Epithelial cell of esophagus (primary cell): ENCODE measurements at places on chromosomes 16 and 17.
A peak's percentile ranks its signal among the peaks of the same experiment; 100 is the strongest.

DNA sequence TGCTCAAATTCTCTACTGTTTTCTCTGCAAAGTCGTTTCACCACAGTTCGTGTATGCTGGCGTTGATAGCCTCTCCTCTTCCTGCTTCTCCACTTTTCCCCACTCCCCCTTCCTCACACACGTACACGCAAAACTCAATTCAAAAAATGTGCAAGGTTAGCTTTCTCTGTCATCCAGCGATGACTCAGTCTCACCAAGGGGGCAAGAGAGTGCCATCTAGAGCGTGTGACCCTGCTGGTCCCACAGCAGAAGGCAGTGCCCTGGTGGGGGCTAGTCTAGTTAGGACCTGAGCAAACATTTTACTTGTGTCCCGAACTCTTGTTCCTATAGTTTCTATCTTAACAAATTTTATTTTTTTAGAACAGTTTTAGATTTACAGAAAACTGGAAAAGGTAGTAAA lies 121.2 kb upstream of the CHMP6 start:
- DNase-seq: no peak

DNA sequence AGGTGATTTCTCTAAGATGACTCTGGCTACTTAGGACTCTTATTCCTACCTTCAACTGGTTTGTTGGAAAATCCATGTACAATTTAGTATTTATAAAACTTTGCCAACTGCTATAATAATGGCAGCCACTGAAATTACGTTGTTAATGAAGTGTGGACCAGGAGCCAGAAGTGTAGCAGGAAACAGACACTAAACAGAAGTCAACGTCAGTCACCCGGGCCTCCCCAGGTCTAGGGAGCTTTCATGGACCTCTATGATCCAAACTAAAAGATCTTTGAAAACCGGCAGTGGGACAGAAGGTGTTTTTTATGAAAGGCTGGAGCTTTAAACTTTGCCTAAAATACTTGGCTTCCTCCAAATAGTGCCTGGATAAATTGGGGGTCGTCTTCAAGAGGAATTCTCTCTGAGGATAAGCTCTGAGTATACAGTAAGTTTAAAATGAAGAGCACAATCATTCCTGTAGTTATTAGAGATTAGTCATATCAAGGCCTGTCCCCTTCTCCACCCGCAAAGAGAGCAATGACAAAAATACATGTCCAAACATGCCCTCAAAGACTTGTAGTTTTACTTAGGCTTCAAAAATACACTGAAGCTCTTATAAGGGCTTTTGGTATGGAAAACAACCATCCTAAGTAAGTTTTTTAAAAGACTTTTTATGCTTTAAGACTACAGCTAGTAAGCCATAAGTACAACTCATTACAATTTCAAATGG lies 34.6 kb downstream of the DCUN1D3 start:
- DNase-seq: peak; percentile 88

- no peak for DNase-seq
These were observed 98.1 kb upstream of the CCL2 start for GRCh38 chr17:34156741-34157589.

GRCh38 chr16:84547546-84548061 lies 43.1 kb upstream of the MEAK7 start:
- DNase-seq: no peak

- DNase-seq: peak; percentile 53
These were observed 8.4 kb upstream of the ARHGAP17 start for GRCh38 chr16:25023556-25023955.

GRCh38 chr16:81410643-81411293 lies 33.8 kb upstream of the CMIP start:
- no peak for DNase-seq

DNA sequence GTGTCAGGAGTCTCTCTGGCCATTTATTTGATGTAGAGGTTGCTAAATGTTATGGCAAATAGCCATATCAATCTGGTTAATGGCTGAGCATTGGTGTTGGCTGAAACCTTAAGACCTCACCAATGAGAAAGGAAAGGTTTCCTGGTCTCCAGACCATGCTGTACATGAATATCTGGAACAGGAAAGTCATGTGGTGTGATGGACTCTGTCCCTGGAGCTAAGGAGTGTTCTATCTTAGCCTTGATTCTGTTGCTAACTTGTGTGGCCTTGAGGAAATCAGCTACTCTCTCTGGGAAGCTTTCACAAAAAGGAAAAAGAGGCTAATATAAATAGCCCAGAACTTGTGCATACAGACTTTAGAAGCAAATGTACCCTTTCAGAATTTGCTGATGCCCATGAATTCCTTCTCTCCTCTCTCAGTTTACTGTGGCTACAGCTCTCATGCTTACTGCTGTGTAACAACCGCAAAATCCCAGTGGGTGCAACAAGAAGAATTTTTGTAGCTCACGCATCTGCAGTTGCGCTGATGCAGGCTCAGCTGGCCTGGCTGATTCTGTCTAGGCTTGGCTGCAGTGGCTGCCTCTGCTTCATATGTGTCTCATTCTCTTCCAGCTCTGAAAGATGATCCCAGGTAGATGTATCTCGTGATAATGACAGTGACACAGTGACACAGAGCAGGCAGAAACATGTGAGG lies 287.5 kb downstream of the NPIPA8 start:
- DNase-seq: no peak

- no peak for DNase-seq
These were observed 59.1 kb downstream of the CYLD start for GRCh38 chr16:50801036-50801435.

DNA sequence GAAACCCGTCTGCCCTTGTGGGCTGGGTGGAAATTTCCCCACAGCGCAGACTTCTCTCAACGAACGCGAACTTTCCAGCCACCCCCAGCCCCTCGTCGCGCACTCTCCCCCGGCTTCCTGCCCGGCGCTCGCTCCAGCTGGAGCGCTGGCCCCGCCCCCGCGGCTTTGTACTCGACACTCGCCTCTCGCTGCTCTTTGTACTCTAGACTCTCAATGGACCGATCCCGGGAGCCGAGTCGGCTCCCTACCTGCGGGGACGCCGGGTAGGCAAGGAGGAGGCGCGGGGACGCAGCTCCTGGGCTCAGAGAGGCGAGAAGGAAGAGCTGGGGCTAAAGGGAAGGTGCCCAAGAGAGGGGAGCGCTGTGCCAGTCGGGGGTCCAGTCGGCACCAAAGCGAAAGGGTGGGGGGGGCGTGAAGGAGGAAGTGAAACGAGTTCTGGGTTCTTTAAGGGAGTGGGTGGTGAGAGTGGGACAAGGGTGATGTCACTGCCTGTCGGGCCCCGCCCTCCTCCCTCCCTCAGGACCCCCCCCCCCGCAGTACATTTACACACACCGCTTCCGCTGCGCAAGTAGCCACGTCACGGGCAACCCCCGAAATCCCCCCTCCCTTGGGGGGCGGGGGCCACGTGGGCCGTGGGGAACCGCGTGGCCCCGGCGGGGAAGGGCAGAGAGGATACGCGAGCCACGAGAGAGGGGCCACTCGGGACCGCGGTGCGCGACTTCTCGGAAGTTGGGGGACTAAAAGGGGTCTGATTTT lies 9.7 kb downstream of the KDM6B start:
- DNase-seq: peak; percentile 88

GRCh38 chr16:62921904-62922303 lies 885.7 kb upstream of the CDH8 start:
- no peak for DNase-seq

GRCh38 chr17:34285286-34285792 lies at the start of gene CCL11:
TSS of gene CCL11 (plus strand) at chr17:34285742. CDS start at chr17:34285809, 67 bp downstream.
- DNase-seq: no peak

- DNase-seq: no peak
These were observed 519.3 kb downstream of the HAPSTR1 start for GRCh38 chr16:9610727-9611126.

DNA sequence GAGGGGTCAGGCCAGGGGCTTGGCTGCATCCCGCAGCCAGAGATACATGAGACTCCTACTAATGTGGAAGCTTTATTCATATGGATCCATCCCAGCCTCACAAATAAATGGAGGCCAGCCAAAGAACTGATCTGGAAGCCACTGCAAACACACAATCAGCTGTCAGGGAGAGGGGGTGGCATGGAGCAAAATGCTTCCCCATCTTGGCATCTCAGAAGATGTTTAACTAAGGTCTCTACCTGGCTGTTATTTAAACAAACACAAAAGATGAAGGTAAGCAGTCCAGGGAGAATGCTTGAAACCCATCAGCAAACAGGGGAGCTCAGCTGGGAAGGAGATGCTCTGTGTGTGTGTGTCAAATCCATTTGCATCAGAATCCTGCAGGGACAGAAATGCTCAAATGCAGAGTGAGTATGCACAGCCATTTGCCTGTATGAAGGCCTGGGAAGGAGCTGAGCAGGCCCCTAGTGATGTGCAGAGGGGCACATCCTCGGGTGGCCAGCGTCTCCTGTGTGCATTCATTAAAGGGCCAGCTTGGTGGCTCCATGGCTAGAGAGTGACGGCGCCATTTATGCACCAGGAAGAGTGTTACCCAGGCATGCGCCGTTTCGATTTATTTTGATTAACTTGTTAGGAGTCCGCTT lies 34.2 kb upstream of the IRX3 start:
- DNase-seq: no peak
